ENCODE measurements at places on chromosomes 2 and 18. TPM values are rescaled to one million over a fixed set of nuclear protein-coding genes. Genes with fewer than 3 reads are reported as not detected.

Gene AMER3
- not detected for total RNA-seq

GRCh38 chr2:149421791-149422190 lies 91.4 kb downstream of the LYPD6 start:
- DNase-seq, result no peak

- no peak for DNase-seq
Measured at GRCh38 chr2:71358931-71359671, 27.5 kb downstream of the ZNF638 start.

DNA sequence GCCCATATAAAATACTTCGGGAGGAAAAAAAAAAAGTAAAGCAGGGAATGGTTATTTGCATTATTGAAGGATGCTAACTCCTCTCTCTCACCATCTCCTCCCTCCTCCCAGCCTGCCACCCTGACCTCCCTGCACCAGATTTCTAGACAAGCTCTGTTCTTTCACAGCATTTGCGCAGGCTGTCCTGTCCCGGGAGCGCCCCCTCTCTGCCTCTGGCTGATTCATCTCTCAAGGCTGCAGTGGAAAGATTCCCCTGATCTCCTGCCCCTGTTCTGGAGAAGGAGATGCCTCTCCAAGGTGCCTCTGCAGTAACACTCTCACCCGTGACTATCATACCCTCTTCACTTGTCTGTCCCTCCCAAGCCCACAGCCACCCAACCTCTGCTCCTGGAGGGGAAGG lies 38.5 kb downstream of the COL4A4 start:
- DNase-seq, result no peak

- no peak for DNase-seq
Measured at GRCh38 chr2:149715005-149715592, 127.5 kb upstream of the MMADHC start.
